Transverse colon (tissue), 4 donors: ENCODE measurements at places on chromosomes 7 and 10. TPM values are rescaled to one million over a fixed set of nuclear protein-coding genes. Genes with fewer than 3 reads are reported as not detected.

- H3K4me1 ChIP-seq = peaks cover 19% of the 10 kb centered on the region
- H3K36me3 ChIP-seq = no peaks in the 10 kb centered on the region
- H3K4me3 ChIP-seq = peak overlapping the region; percentile 0
- H3K27ac ChIP-seq = peak overlapping the region; percentile 78
- no peaks in the 10 kb centered on the region for H3K27me3 ChIP-seq
- DNase-seq = no peak
Measured at GRCh38 chr10:69417542-69417941, 824 bp upstream of the TACR2 start.

GRCh38 chr10:101997803-101998202 is 58.2 kb downstream of the ARMH3 start:
- H3K36me3 ChIP-seq = peaks cover 22% of the 10 kb centered on the region
- H3K4me1 ChIP-seq = peaks cover 14% of the 10 kb centered on the region
- no peak overlapping the region for H3K27ac ChIP-seq
- no peak overlapping the region for H3K4me3 ChIP-seq
- no peaks in the 10 kb centered on the region for H3K27me3 ChIP-seq
- DNase-seq = no peak

DNA sequence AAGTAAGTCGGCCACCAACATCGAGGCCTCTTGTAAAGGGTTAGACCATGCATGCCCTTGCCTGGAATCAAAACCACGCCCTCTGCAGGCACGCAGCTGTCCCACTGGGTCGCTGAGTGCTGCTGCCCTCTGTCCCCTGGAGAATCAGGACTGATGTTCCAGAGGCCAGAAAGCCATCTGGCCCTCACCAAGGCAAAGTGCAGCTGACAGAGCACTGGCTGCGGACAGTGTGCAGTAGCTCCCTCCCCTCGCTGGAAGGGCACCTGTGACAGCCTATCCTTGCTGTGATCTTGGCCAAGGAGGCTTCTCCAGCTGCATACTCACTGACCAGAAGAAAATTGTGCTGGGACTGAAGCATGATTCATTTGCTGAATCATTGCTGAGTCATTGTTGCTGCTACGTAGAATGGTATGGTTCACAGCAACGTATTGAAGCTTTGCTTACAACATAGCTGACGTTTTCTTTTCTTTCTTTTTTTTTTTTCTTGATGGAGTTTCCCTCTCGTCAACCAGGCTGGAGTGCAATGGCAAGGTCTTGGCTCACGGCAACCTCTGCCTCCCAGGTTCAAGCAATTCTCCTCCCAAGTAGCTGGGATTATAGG is 30.4 kb downstream of the DDC start:
- H3K27me3 ChIP-seq = no peaks in the 10 kb centered on the region
- no peak for DNase-seq
- H3K4me1 ChIP-seq = peaks cover 8% of the 10 kb centered on the region

- no peaks in the 10 kb centered on the region for H3K4me1 ChIP-seq
- no peaks in the 10 kb centered on the region for H3K27me3 ChIP-seq
- no peaks in the 10 kb centered on the region for H3K36me3 ChIP-seq
- DNase-seq = no peak
- H3K27ac ChIP-seq = no peak overlapping the region
Measured at GRCh38 chr7:22604246-22604645, 104.3 kb upstream of the STEAP1B start.

DNA sequence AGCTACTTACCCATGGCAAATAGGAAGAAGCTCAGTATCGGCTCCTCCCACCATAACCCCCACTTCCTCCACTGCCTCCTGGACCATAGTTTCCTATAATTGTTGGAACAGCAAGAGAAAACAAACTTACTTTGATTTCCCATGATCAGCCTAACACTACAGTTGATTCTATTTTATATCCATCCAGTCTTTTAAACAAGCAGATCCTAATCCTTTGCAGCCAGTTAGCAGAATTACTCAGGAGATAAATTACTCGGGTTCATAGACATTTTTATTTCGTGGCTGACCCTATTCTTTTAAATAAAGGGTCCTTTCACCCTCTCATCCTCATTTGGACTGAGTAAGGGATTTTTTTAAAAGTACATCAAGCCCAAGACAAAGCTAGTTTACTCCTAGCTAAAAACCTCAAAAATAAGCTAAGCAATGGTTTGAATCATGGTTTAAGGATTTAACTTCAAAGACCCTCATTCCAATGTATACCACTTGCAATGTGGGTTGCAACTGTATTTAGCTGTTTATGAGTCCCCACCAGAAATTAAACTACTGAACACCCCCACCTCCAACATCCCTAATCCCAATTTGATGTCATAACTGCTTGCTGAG is 8.0 kb downstream of the HNRNPA2B1 start:
- peak; percentile 16 for DNase-seq
- H3K4me3 ChIP-seq = no peak overlapping the region
- peaks cover 66% of the 10 kb centered on the region for H3K4me1 ChIP-seq
- no peak overlapping the region for H3K27ac ChIP-seq
- peaks cover 75% of the 10 kb centered on the region for H3K36me3 ChIP-seq

The HOXA11 gene
- 4.5 TPM for total RNA-seq

GRCh38 chr7:81206217-81206616 is 287.4 kb upstream of the SEMA3C start:
- H3K4me3 ChIP-seq = no peak overlapping the region
- no peak overlapping the region for H3K27ac ChIP-seq
- H3K4me1 ChIP-seq = no peaks in the 10 kb centered on the region
- no peak for DNase-seq

The NKX1-2 gene
- not detected for total RNA-seq

DNA sequence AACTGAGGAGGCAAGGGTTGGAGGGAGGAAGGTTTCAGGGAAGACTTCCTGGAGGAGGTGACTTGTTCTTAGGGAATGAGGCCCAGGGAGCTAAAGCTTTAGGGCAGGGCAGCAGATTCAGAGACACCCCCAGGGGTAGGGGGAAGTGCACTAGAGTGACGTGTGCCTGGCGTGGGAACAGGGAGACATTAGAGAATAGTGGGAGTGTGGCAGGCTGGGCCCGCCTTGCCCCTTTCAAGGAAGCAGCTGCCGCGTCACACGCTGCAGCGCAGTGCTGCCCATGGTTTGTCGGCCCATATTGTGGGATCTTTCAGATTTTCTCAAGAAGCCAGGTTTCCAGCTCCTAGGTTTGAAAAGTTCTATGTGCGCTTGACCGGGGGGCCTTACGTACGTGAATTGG is 139.4 kb downstream of the LHPP start:
- no peaks in the 10 kb centered on the region for H3K4me1 ChIP-seq
- no peak for DNase-seq
- H3K27me3 ChIP-seq = no peaks in the 10 kb centered on the region

GRCh38 chr7:79823246-79823951 is 311.2 kb upstream of the GNAI1 start:
- no peaks in the 10 kb centered on the region for H3K27me3 ChIP-seq
- H3K4me1 ChIP-seq = peaks cover 6% of the 10 kb centered on the region
- H3K4me3 ChIP-seq = no peak overlapping the region
- no peak for DNase-seq
- no peaks in the 10 kb centered on the region for H3K36me3 ChIP-seq

The ANKRD7 gene
- not detected for total RNA-seq
